Mesenchymal stem cell (in vitro differentiated cells and primary cell): ENCODE measurements at places on chromosomes 1 and 21.

DNA sequence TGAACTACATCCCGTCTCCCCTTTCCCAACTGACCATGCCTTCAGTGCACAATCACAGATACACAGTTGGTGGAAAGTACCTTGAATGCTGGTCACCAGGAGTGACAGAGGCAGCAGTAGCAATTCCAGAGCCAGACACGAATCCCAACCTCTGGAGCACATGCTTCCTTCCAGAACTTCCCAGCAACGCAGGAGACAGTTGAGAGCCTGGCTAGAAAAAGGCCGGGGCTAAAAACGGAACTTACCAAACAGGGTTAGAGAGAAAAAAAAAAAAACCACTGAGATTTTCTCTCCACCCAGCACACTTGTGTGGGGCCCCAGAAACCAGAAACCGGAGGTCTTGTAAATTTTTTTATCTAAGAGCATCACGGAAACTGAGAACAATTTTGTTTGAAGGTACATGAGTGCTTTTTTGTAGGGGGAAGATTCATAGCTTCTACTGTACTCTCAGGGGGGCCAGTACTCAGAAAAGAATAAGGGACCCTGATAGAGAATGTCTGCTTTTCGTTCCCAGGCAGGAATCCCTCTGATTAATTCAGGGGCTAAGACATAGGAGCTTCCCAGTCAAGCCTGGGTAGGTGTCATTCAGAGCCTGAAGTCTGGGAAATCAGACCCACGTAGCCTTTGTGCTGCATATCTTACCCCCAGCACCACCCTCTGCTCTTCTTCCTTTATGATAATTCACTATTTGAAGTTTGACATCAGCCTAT, at the start of gene CD48:
Gene CD48 (minus strand): TSS at position 221 of the 710 bp plus-strand sequence. CDS start 59 bp downstream, at position 162.
- no peak for DNase-seq

GRCh38 chr1:85220756-85221201, 20.0 kb upstream of the SYDE2 start:
- peak; percentile 44 for DNase-seq

DNA sequence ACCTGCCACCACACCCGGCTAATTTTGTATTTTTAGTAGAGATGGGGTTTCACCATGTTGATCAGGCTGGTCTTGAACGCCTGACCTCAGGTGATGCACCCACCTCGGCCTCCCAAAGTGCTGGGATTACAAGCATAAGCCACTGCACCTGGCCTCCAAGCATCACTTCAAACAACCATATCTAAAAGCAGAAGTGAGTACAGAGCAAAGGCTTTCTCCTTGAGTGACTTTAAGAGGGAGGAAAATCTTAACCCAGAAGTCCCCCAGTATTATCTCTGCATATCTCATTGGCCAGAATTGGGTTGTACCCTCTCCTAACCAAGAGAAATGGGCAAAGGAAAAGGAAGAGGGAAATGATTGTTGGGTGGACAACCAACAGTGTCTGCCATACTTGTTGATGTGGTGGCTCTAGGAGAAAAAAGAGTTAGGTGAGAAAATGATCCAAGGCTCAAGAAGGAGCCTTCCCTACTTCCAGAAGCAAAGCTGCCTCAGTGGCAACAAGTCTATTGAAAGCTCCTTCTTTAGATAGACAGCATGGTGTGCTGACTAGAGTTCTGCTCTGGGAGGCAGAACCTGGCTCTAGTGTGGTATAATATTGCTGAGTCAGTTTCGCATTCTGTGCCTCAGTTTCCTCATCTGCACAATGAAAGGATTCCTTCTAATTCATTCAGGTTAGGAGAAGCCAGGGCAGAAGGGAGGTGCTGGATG, 16.8 kb upstream of the FOXE3 start:
- no peak for DNase-seq

- peak; percentile 65 for DNase-seq
Measured at GRCh38 chr1:200302192-200302920, 107.5 kb downstream of the ZNF281 start.

GRCh38 chr1:109785446-109786111, 21.9 kb upstream of the EPS8L3 start:
- DNase-seq: no peak

- DNase-seq: peak; percentile 81
Measured at GRCh38 chr1:203462878-203463277, 12.7 kb upstream of the PRELP start.

- DNase-seq: peak; percentile 33
Measured at GRCh38 chr1:62437273-62437940, 558 bp downstream of the USP1 start.
